ENCODE measurements at places on chromosomes 6 and 20.
A peak's percentile ranks its signal among the peaks of the same experiment; 100 is the strongest.

- no peak for DNase-seq
Measured at GRCh38 chr20:11076434-11077105, 402.8 kb upstream of the JAG1 start.

- no peak for DNase-seq
Measured at GRCh38 chr6:152379423-152379822, 257.7 kb downstream of the SYNE1 start.

DNA sequence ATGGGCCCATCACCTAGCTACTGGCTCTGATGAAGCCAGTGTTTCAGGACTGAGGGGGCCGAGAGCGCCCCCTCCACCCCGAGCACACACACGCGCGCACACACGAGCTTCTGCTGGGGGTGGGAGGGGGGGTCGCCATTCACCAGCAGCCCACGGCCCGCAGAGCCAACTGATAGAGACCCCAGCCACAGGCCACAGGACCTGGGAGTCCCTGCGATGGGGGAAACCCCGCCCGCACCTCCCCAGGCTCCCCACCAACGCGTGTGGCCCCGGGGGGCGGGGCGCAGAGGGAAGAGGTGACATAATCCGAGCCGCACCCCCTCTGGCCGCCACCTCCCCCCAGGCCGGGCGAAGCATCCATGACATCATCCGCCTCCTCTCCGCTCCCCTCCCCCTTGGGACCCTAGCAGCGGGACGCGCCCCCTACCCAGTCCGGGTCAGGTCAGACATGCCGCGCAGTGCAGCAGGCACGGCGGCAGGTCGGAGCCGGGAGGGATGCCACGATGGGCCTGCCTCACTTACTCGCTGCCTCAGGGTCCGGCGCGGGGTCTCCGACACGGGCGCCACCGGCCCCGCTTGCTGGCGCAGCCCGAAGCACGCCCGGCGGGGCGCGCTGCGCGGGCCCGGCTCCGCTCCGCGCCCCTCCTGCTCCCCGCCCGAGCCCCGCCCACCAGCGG, at the start of gene LZTS3:
TSS of gene LZTS3 (minus strand) at position 617 of the 677 bp plus-strand sequence. CDS start 6,386 bp downstream, outside the sequence.
- DNase-seq = peak; percentile 70

GRCh38 chr6:109202409-109203264, 107.3 kb downstream of the CEP57L1 start:
- no peak for DNase-seq

DNA sequence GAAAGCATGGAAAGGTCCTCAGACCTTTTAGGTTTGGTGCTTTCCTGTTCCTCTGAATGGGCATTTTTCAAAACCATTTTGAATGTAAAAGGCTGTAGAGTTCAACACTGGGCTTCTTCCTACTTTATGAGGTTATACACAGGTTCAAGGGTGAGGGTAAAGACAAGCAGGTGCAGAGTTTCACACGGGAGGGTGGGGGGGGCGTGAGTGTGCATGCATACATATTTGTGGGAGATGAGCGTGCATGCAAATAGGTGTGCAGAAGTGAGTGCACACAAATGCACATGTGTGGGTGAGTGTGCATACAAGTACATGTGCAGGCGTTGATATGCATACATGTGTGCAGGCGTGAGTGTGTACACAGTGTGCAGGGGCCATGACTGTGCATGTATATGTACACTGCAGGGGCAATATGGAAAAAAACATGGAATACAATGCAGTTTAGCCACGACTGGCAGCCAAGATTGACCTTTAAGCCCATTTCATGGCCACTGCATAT, 183.1 kb downstream of the GMPR start:
- no peak for DNase-seq

Data from stimulated activated CD8-positive, alpha-beta memory T cell treated with anti-CD3 and anti-CD28 coated beads, Interleukin-2, amount 100 ng/mL, for 48 hours (primary cell).